Left kidney (tissue), 8 donors: ENCODE measurements at places on chromosomes 1 and 21. TPM values are rescaled to one million over a fixed set of nuclear protein-coding genes. Genes with fewer than 3 reads are reported as not detected.

DNA sequence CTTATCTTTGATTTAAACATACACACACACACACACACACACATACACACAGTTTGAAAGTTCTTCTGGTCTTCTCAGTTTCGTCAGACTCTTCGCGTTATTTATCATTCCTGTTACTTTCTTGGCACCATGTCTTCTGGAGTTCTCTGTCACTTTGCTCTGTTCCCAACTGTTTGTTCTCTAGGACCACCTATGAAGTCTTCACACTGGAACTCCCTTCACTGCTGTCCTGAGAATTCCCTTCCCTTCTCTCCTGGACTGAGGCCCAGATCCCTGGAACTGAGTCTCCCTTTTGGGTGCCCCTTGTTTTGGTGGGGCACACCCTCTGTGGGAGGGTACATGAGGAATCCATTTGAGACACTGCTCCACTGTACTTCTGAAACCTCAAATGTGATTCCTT lies 30.5 kb downstream of the ALG14 start:
- DNase-seq, result no peak

GRCh38 chr1:18957532-18958300 lies 1.2 kb upstream of the IFFO2 start:
- DNase-seq, result no peak

DNA sequence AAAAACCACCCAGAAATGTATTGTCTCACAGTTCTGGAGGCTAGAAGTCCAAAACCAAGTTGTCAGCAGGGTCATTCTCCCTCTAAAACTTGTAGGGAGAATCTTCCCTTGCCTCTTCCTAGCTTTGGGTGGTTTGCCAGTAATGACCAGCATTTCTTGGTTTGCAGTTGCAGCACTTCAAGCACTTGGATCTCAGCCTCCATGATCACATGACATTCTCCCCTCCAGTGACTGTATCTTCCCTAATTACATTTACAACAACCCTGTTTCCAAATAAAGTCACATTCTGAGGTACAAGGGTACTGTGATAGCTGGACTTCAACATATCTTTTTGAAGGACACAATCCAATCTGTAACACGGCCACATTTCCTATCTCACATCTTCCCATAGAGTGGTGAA lies 37.2 kb downstream of the EVI5 start:
- DNase-seq, result no peak

GRCh38 chr1:223731133-223731770 lies 18.9 kb downstream of the CAPN2 start:
- no peak for DNase-seq

GRCh38 chr1:165697881-165698760 lies at the start of gene ALDH9A1:
ALDH9A1 (minus strand) TSS chr1:165698562; CDS start chr1:165698558, 4 bp downstream.
- DNase-seq, result peak; percentile 78

Gene PADI1
- 0.10 TPM for polyA plus RNA-seq

Gene SPRR1A
- polyA plus RNA-seq, result not detected
